ENCODE measurements at places on chromosomes 12 and 14. TPM values are rescaled to one million over a fixed set of nuclear protein-coding genes. Genes with fewer than 3 reads are reported as not detected.

FSCB gene
- 0.18 TPM for total RNA-seq

DHRS7 gene
- total RNA-seq = 215 TPM

SLC10A1 gene
- not detected for total RNA-seq

ACRBP gene
- 2.2 TPM for total RNA-seq

MYRFL gene
- not detected for total RNA-seq

HELB gene
- total RNA-seq = 0.58 TPM

KRT85 gene
- not detected for total RNA-seq

CCDC177 gene
- total RNA-seq = 0.18 TPM

NGB gene
- total RNA-seq = not detected
